ENCODE measurements at places on chromosomes 1 and 21.
A peak's percentile ranks its signal among the peaks of the same experiment; 100 is the strongest.

DNA sequence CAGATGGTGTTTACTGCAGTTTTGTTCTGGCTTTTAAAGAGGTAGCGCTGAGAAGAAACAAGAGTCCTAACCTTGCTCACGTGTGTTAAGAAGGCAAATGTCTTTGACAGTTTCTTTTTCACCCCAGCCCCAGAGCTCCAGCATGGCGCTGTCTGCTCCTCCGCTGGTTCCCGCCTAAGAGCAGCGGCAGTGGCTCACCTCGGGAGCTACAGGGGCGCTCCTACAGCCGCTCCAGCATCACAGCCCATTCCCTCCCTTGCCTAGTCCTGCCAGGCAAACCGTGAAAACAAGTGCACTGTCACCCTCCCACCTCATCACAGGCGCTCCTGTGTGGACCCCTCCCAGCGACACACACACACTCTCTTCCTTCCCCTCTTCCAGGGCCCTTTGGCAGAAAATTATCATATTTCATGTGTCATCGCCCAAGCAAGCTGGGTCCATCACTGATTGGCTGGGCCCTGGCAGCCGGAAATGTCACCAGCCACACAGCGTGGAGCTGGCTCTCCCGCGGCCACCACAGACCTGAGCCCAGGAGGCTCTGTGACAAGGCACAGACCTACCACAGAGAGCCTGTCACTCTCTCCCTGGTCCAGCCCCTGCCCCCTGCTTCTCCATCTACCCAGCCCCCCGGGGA lies 1.2 kb upstream of the HIVEP3 start:
- DNase-seq = peak; percentile 91

DNA sequence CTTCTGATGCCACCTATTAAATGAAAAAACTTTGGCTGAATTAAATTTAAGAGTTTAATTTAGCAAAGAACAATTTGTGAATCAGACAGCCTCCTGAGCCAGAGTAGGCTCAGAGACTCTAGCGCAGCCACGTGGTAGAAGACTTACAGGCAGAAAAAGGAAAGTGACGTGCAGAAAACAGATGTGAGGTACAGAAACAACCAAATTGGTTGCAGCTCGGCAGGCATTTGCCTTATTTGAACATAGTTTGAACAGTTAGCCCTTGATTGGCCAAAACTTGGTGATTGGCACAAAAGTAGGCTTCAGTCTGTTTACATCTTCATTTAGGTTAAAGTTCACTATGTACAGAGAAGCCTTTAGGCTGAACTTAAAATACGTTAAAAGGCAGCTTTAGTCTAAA lies 22.9 kb downstream of the TCP10L start:
- DNase-seq = peak; percentile 59

DNA sequence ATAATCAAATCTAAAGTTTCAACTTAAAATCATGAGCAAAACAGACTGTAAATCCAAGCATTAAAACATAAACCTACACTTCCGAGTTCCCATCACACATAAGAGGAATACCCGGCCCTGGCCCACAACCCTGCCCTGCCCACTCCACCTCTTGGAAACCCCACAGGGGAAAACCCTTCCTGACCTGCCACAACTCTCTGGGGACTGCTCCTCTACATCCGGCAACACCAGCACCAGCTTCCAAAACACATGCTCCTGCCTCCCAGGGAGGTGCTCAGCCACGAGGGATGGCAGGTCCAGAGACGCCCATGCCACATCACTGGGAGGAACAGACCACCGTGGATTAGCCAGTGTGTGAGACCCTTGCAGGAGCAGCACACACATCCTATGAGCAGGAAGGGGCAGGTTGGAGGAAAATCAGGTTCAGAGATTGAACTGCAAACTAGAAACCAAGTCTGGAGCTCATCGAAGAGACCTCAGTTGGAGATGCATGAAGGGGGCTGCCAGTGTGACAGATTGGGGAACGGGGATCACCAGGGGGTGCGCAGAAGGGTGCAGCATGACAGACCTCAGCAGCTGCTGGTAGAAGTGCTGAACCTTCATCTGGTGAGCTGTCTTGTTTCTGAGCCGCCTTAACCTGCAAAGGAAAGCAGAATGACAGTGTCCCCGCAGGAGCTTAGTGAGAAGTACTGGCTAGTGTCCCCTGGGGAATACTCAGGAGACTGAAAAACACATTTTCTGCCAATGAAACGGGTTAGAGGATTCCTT lies 25.8 kb upstream of the LSS start:
- no peak for DNase-seq

DNA sequence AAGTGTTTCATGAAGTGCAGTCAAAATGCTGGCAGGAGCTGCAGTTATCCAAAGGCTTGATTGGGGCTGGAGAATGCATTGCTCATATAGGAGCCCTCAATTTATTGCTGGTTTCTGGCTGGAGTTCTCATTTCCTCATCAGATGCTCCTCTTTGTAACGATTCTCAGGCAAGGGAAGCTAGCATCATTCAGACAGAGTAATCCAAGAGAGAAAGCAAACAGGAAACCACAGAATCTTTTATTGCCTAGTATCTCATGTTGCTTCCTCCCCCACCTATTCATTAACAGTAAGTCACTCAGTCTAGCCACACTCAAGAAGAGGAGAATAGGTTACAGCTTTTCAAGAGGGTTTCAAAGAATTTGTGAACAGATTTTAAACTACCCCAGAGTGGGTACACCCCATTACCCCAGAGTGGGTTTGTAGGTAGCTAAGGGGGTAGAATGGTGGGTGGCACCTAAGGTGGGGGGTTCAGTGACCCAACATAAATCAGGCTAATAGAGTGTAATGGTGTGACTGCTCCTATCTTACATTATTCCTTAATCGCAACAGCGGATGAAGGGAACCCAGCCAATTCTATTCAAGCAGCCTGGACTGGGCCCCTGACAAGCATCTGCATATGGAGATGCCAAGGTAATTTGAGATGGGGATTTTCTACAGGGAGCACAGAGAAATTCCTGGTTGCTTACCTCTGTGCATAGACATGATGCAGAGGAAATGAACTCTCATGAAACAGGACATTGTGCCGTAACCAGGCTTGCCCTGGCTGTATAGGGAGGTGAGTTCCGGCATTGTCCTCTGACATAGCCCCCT lies 67.1 kb downstream of the KCNJ15 start:
- DNase-seq = no peak

DNA sequence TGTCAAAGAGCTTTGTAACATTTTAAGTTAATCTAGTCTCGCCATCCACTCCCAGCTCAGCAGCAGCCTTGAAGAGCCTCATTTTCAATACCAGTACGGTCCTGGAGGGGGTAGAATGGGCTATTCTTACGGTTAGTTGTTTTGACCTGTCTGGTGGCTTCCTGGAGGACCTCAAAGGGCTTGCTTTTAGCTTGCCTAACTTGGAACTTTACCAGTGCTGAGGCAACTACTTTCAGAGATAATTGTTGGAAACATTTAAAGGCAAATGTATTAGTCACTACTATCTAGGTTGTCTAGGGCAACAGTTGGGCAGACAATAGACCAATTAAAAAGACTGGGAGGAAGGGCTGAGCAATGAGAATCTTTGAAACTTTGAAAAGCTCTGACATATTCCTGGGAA lies 56.0 kb downstream of the TTLL7 start:
- no peak for DNase-seq
